Mammary epithelial cell (primary cell): ENCODE measurements at places on chromosomes 6 and 20. TPM values are rescaled to one million over a fixed set of nuclear protein-coding genes. Genes with fewer than 3 reads are reported as not detected.

The LY6G6F gene
- total RNA-seq = not detected in 2 replicates

The SH3BGRL2 gene
- total RNA-seq = 6.6 and 14.9 TPM in 2 replicates

The YWHAB gene
- 230 and 238 TPM in 2 replicates for total RNA-seq

The CD93 gene
- total RNA-seq = not detected

The UCKL1 gene
- 32.8 and 34.3 TPM in 2 replicates for total RNA-seq

The EDN1 gene
- 11.3 TPM for total RNA-seq

The GABRR1 gene
- not detected in 2 replicates for total RNA-seq

The RIMS4 gene
- total RNA-seq = under 0.01 TPM

The DSTN gene
- 398 TPM for total RNA-seq

The COL21A1 gene
- total RNA-seq = not detected in 2 replicates

The OR2J2 gene
- not detected in 2 replicates for total RNA-seq

The PXDC1 gene
- total RNA-seq = 180 TPM

The BPIFB1 gene
- not detected for total RNA-seq

The TMEM244 gene
- not detected in 2 replicates for total RNA-seq

The KCNG1 gene
- total RNA-seq = 43.9 and 67.1 TPM in 2 replicates

The MYLK2 gene
- 0.24 TPM in 1 of 2 replicates, not detected in the other for total RNA-seq

The B3GAT2 gene
- total RNA-seq = not detected in 2 replicates

The FNDC11 gene
- 0.45 TPM in 1 of 2 replicates, not detected in the other for total RNA-seq

The LRRN4 gene
- 0.19 TPM in 1 of 2 replicates, not detected in the other for total RNA-seq

The GPX5 gene
- not detected in 2 replicates for total RNA-seq

The RAMACL gene
- total RNA-seq = 0.83 TPM

The SRSF12 gene
- total RNA-seq = 3.8 TPM

The HLA-DRA gene
- total RNA-seq = 0.67 TPM

The OGFR gene
- 12.7 TPM for total RNA-seq

The C20orf141 gene
- total RNA-seq = not detected

The CLPSL1 gene
- not detected for total RNA-seq

The PSORS1C1 gene
- 3.7 TPM for total RNA-seq

The PLA2G7 gene
- 5.7 TPM for total RNA-seq

The OR2B6 gene
- not detected for total RNA-seq

The RCAN2 gene
- not detected in 2 replicates for total RNA-seq

The TRIM31 gene
- total RNA-seq = not detected in 2 replicates

The TFAP2D gene
- total RNA-seq = not detected in 2 replicates

The HNF4A gene
- not detected for total RNA-seq

The RMND1 gene
- 15.7 TPM for total RNA-seq

The MATN4 gene
- total RNA-seq = 0.24 TPM in 1 of 2 replicates, not detected in the other

The DCBLD1 gene
- total RNA-seq = 84.0 TPM

The MYCT1 gene
- total RNA-seq = 0.29 TPM in 1 of 2 replicates, not detected in the other

The PROKR2 gene
- not detected in 2 replicates for total RNA-seq

The JAG1 gene
- 283 TPM for total RNA-seq

The MYH7B gene
- 0.08 and 0.28 TPM in 2 replicates for total RNA-seq

The BTNL2 gene
- total RNA-seq = not detected

The AIF1 gene
- not detected for total RNA-seq

The SLC22A1 gene
- total RNA-seq = 2.5 TPM

The CBLN4 gene
- not detected in 2 replicates for total RNA-seq
